ENCODE measurements at places on chromosomes 1 and 21.
A peak's percentile ranks its signal among the peaks of the same experiment; 100 is the strongest.

DNA sequence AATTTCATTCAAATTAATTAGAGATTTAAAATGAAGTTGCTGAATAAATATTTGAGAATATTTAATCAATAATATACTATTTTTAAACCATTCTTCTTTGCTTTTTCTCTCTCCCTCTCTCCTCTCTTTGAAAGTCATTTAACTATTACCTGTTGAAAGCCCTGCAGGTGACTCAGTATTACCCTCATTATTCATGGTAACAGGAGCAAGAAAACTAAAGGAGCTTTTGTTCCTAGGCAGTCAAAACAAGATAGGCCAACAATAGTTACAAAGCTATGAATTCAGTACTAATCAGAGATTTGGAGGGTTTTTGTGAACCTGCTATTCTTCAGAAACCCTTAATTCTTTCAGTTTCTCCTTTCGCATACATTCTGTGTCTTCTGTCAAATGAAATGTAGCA is 721.3 kb upstream of the NCAM2 start:
- no peak for DNase-seq

- peak; percentile 34 for DNase-seq
Measured at GRCh38 chr1:89812992-89813391, 7.8 kb upstream of the LRRC8D start.

- DNase-seq, result no peak
Measured at GRCh38 chr1:2522230-2522629, 4.2 kb downstream of the PANK4 start.

DNA sequence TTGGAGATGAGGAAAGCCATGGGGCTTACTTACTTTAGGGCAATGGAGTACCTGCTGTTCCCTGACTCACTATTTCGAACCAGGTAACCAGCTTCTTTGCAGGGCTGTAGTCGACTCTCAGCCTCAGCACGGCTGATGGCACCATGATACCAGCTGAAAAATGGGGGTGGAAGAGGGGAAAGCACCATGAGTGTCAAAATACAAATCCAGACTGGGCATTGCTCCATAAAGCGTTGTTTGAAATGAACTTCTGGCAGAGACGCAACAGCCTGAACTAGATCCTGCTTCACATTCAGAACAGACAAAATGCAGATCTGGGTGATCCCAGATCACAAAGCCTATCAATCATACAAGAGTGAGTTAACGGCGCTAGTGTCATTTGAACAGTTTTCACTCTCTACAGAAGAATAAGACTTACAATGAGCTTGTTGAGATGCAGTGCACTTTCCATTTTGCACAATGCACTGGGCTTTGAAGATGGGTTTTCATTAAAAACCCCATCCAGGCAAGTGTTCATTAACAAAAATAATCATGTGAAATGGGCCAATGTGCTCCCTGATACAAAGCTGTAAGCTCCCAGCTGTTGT is 16.0 kb upstream of the TDRD10 start:
- no peak for DNase-seq

DNA sequence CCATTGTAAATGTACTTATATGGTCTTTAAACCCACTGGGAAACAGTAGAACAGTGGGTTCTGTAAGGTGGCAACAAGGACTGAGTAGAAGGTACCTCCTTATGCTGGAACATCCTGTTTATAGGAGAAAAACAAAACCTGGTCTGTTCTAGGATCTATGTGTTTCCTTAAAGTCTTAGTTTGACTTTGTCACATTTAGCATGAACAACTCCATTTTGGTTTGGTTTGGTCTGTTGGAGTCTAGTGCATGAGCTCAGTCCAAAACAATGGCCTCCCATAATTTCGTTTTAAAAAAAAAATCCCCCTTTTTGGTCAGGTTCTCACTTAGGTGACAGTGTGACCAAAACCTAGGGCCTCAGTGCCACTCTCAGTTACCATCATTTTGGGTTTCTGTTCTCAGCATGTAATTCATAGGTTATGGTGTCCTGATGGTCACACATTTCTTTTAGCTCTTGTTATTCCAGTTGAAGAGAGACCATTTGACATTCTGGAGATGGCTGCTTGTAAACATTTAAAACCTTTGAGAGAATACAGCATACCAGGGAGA is 66.4 kb upstream of the IL12RB2 start:
- DNase-seq, result no peak

GRCh38 chr1:197915862-197916499 is 1.2 kb upstream of the LHX9 start:
- peak; percentile 51 for DNase-seq

GRCh38 chr1:207969528-207969927 is 58.6 kb upstream of the CD34 start:
- no peak for DNase-seq

GRCh38 chr1:93566227-93566626 is 115.4 kb downstream of the BCAR3 start:
- DNase-seq, result no peak

DNA sequence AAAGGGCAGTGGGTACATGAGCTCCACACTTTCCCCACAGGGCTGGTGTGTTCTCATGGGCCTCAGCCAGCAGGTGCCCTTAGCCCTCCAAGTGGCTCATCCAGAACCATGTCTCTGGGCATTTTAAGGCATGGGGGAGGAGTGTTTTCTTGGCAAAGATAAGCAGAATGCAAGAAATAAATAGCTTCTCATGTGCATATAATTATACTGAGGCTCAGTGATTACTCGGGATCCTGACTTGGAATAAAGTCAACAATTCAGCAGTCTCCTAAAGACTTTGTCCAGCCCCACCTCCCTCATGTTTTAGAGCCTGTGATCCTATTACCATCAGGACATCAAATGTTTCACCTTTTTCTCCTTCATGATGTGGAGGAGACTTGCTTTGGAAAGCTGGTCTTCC is 92.7 kb upstream of the COG2 start:
- DNase-seq, result no peak

GRCh38 chr1:50553921-50554320 is 130.7 kb upstream of the DMRTA2 start:
- no peak for DNase-seq

DNA sequence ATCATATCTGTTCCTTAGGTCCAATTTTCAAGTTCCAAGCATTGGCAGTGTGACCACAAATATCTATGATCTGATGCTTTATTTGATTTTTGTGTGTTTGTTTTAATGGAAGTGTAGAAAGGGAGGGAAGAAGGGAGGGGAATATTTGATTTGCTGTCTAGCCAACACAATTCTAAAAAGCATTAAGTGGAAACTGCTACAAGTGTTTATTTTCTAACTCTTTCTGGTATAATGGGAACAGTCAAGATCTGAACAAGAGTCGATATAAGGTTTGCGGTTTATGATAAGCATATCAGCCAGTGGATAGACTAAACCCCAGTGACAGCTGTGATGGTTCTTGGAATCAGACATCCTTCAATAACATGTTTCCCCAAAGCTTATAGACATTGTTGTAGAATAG is 267.8 kb upstream of the SNX7 start:
- no peak for DNase-seq

- DNase-seq, result no peak
Measured at GRCh38 chr1:13832100-13832499, 132.1 kb downstream of the PRDM2 start.

DNA sequence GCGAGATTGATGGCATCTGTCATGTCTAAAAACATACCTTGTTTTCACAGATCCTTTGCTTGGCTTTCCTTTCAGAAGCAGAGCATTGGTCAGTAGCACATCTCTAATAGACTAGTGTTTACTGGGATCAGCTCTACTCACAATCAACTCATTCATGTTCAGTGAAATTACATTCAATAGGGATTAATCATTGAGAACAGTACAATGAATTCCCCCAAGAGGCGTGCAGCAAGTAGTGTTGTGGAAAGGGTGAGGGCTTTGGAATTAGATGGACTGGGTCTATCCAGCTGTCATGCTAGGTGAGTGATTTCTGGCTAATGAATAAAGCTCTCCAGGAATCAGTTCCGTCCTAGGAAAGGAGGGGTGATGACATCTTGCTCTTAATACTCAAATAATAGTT is 155.2 kb upstream of the COA6 start:
- DNase-seq, result peak; percentile 10

- no peak for DNase-seq
Measured at GRCh38 chr1:197465528-197466327, 197.7 kb downstream of the CRB1 start.

GRCh38 chr1:4346131-4346530 is 308.3 kb upstream of the AJAP1 start:
- DNase-seq, result no peak

- no peak for DNase-seq
Measured at GRCh38 chr1:240719953-240720700, 108.2 kb upstream of the GREM2 start.

- no peak for DNase-seq
Measured at GRCh38 chr1:4658643-4659628, 4.5 kb downstream of the AJAP1 start.

GRCh38 chr1:198845851-198846250 is 207.0 kb downstream of the PTPRC start:
- peak; percentile 70 for DNase-seq

- DNase-seq, result no peak
Measured at GRCh38 chr1:66850989-66851388, 49.9 kb upstream of the INSL5 start.

DNA sequence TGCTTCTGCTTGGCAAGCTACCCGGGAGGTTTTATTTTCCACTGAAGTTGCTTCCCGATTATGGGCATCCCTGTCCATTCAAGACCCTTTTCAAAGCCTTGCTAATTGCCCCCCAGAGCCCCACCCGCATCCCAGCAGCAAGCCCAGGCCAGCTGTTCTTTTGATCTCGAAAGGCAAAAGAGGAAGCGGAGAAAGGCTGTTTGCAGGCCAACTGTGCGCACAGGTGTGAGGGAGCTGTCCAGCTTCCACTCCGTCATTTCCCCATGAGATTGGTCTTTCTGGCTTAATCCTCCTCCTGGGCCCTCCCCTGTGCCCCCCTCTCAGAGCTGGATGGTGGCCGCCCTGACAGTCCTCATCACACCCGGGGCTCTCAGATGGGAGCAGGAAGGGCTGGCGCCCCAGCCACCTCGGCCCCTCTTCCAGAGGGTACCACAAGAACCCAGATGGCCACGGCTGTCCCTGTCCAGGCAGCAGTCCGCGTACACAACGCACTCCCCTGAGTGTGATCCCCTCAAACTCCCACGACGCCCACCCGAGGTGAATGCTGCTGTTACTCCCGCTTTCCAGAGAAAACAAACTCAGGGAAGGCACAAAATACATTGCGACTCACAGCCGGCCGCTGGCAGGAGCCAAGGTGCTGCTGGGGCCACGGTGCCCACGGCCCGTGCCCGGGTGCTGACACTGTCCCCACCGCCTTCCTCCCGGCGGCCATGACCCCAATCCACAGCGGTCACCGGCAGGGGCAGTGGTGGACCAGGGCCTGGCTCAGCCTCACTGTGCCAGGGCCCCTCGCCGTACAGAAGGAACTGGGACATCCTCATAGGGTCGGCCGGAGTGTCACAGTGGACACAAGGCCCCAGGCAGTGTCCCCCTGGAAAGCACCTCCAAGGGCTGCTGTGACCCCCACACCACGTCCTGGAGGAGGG is 121.9 kb downstream of the CRYAA start:
- no peak for DNase-seq

DNA sequence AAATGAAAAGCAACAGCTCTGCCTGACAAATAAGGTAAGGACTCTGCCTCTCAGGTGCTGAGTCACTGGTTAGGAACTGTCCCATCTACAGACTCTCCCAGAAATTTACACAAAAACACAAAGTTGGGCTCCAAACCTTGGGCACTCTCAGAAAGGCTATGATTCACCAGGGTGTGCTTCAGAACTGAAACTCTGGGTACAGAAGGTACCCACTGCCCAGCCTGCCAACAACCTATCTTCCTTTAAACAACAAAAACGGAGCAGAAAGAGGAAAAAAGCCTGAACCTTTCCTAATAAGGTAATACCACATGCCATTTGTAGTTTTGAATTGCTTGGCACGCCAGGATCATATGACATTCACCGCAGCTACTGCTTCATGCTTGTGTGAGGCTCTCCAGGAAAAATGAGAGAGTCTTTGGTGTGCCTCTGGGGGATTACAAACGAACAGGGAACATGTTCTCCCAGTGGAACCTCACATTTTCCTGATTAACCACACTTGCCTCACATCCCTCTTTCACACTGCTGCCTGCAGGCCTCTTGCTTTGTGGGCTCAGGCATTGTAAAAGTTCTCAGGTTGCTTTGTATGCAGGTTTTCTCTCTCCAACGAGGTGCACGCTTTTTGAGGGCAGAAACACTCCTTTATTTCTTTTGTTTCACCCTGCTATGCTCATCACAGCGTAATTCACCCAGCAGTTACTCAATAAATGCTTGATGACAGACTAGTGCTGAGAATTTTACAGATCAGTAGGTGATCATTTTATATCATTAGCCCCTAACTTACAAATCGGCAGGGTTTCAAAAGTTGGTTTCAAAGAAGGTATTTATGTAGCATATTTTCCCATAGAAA is 65.1 kb downstream of the GADD45A start:
- peak; percentile 93 for DNase-seq

DNA sequence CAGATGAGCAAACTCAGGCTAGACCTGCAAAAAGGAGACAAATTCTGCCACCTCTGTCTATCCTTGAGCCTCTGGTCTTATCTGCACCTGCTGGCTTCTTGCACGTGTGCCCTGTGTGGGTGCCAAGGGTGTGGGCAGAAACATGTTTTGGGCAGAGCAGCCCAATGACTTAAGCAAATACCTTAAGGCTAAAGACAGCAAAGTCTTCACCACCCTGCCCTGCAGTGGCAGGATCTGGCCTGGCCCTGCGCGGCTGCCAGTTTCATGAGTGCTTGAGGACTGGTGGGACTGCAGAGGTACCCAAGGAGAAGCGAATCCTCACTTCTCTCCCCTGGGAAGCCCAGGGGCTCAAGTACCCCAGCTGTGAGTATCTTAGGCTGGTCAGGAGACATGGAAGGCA is 3.8 kb upstream of the SLC26A9 start:
- no peak for DNase-seq

- peak; percentile 62 for DNase-seq
Measured at GRCh38 chr1:39409055-39409816, 82.2 kb upstream of the BMP8A start.

DNA sequence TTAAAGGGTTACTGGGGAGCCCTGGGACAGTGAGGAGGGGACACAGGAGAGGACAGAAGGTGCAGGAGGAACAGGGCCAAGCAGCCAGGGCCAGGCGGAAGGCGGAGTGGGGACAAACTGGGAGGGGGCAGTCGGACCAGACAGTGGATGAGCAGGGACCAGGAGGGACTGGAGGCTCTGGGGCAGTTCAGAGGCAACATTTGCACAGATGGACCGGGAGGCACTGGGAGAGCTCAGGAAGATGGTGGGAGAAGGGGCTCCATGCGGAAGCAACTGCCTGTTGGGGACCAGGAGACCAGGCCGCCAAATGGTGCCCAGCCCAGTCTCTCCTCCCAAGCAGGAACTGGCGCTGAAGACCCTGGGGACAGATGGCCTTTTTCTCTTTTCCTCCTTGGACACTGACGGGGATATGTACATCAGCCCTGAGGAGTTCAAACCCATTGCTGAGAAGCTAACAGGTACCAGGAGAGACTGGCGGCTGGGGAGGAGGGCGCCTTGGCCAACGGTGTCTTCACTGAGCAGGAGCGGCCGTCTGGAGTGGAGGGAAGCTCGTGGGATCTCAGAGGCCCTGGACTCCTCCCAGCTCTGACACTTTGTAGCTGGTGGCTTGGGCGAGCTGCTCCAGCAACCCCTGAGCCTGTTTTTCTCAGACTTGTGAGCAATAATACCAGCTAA is 847 bp downstream of the SELENON start:
- no peak for DNase-seq

Measured in fibroblast of lung (primary cell).